ENCODE measurements at places on chromosomes 2 and 18.

GRCh38 chr18:415617-416612 lies 84.6 kb downstream of the COLEC12 start:
- peak; percentile 18 for DNase-seq

DNA sequence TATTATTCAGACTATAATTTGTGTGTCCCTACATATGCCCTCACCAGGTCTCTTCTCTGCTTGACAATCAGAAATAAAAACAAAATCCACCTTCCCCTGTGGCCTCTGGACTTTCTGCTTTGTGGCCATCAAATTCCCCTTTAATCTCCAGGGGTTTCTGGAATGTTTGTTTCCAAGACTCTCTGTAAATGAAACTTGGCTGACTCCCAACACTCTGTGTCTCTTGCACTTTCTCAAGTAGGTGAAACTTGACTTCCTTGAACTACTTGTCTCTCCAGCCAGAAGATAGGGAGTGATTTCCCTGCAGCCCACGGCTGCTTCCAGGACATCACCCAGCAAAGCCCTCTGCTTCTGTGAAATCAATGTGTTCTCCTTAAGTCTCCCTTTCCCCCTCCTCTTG lies 54.1 kb upstream of the AQP4 start:
- DNase-seq, result no peak

DNA sequence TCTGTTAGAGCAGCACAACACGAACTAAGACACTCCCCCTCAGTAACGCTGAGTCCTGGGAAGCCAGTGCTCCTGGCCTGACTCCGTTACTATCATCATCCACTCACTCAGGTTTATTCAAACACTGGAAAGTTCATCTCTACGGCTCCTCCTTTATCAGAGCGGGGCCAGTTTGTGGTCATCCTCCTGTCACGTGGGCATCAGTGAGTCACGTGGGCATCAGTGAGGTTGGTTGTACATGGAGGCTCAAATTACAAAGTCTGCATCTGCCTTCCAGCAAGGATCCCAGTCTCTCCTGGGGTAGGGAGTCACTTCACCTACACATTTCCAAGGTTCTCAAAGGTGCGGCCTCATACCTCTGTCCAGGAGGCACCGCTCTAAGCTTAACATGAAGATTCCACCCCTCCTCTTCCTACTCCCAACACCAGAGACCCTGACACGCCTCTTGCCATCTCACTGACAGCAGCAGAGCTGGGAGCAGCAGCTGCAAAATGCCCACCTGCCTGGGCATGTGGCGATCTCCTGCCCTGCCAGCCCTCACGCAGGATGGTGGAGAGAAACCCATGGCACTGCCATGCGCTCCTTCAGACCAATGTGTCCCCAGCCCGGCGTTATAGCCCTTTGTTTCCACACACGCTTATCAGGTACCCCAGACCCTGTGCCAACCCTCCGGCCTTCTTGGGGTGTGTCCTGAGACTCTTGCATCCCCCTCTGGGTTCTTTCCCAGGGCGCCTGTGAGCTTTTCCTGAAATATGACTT lies 99.2 kb upstream of the PTPRM start:
- DNase-seq, result peak; percentile 21

DNA sequence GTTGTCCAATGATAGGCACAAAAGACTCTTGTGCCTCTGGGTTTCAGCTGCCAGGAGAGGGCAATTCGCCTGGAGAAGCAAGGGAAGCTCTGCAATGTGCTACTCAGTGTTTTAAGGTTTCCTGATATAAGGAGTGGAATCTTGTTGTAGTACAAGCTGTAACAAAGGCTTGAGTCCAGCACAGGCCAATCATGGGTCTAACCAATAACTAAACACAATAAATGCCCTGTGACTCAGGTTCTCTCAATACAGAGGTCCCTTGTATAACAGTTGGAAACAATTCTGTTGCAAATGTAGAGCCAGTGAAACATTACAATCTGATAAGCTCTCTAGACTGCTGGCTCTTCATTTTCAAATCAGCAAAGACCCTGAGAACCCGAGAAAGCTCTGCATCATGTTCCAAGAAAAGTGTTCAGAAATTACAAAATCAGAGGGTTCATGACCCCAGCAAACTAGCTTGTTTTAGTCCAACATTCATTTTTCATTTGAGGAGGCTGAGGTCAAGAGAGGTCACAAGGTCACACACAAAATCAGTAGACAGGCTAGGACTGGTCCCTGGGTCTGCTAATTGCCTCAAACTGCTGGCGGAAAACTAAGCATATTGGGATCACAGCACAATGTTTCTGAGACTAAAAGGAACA lies 59.0 kb upstream of the DNMT3A start:
- no peak for DNase-seq

DNA sequence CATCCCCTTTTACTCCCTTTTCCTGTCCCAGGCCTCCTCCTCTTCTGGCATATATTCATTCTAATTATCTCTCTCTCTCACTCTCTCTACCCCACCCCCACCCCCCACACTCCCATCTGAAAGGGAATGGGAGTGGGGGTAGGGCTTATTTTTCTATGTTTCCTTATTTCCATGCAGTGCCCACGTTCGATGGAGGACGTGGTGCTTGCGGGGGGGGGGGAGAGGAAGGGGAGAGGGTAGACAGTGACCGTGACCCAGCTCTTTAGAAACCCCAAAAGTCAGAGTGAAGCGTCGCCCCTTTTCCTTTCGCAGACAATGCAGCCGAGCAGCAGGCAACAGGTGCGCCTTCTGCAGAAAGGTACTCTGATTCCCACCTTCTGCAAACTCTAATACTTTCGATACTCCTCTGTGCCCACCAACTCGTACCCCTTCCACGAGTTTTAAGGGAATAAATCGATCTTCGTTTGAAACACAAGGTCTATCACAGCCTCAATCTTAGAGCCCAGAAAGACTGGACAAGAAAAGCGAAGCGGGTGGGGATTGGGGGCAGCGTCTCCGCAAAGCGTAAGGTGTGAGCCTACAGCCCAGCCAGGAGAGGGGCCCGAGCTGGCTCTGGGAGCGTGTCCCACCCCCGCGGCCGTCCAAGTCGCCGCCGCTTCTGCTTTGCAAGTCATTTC lies 891 bp upstream of the NR4A2 start:
- no peak for DNase-seq

DNA sequence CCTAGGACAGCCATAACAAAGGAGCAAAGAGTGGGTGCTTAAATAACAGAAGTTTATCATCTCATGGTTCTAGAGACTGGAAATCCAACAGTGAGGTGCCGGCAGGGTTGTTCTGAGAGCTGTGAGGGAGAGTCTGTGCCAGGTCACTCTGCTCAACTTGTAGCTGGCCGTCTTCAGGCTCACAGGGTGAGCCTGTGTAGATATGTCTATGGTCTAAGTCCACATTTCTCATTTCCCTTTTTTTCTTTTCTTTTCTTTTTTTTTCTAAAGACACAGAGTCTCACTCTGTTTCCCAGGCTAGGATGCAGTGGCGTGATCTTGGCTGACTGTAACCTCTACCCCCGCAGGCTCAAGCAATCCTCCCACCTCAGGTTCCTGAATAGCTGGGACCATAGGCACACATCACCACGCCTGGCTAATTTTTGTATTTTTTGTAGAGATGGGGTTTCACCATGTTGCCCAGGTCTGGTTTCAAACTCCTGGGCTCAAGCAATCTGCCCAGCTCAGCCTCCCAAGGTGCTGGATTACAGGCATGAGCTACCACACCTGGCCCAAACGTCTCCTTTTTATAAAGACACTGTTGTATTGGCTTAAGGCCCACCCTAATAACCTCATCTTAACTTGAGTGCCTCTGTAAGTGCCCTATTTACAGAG lies 142.2 kb downstream of the SP3 start:
- no peak for DNase-seq

DNA sequence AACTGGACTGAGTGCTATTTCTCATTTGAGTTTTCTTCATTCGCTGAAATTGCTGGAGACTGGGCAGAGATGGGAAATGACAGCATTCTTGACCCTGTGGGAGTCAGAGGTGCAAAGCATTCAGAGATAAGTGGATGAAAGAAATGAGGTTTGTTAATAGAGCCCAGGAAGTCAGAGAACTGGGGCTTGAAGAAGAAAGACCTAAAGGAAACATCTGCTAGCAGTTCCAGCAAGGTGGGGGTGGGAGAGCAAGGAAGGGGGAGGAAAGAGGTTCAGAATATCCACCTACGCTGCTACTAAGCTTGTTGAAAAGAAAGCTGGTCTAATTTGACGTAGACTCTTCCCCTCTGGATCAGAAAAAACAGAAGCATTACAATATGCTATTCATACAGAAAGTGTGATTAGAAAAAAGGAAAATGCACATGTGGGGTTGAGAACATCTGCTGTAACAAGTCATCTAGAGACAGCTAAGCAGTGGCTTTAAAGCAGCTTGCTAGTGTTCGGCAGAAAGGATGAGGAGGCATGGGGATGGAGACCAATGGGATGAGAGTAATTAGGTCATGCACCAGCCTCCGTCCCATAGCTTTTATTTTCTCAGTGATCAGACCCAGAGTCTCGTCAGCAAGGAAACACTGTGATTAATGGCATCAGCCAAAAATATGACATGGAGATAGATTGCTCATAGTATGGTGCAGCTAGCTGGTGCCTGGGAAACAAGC lies 29.7 kb downstream of the NAB1 start:
- DNase-seq, result no peak

- DNase-seq, result no peak
Measured at GRCh38 chr2:56185101-56185581, 1.4 kb downstream of the CCDC85A start.

- DNase-seq, result no peak
Measured at GRCh38 chr2:51534166-51534565, 502.2 kb upstream of the NRXN1 start.

- no peak for DNase-seq
Measured at GRCh38 chr18:34901299-34901698, 139.9 kb upstream of the MAPRE2 start.

DNA sequence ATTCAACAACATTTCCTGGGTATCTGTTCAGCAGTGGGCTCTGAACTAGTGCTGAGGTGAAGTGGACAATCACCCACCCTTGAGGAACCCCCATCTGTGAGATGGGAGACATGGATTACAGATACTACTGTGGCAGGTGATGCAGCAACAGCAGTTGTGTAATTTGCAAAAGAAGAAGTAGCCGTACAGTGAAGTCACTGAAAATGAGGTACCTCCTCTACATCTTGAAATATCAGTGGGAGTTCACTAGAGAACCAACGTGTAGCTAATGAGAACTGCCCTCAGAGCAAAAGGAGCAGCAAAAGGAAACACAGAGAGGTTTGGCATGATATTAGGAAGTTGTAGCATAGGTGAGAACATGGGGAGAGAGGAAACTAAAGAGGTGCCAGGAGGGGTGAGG lies 41.3 kb downstream of the VSNL1 start:
- no peak for DNase-seq

DNA sequence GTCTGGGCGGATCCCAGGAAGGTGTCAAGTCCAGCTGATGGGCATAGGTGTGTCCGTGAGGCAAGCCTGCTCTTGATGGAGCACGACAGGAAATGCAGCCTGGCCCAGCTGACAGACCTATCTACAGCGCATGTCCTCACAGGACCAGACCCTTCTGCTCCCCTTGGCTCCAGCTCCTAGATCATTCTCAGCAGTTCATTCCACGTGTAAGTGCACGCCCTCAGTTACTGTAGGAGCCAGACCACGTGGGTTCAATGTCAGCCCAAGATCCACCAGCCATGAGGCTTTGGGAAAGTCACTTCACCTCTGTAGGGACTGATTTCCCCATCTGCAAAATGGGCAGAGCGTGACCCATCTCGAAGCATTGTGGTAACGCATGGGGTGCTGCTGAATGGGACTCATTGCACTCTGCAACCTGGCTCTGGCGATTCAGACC lies 47.8 kb downstream of the TMEM17 start:
- DNase-seq, result peak; percentile 28

DNA sequence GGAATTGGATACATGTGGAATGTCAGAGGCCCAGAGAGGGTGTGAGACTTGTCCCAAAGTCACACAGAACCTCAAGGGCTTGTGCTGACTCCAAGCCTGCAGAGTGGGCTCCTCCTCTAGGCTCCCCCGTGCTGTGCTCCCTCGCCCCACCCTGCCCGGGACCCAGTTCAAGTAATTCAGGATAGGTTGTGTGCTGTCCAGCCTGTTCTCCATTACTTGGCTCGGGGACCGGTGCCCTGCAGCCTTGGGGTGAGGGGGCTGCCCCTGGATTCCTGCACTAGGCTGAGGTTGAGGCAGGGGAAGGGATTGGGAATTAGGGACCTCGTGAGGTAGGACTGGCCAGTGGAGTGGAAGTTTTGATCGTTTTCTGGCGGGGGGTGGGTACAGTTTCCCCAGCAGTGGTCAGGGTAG lies 2.8 kb downstream of the CTDSP1 start:
- no peak for DNase-seq

DNA sequence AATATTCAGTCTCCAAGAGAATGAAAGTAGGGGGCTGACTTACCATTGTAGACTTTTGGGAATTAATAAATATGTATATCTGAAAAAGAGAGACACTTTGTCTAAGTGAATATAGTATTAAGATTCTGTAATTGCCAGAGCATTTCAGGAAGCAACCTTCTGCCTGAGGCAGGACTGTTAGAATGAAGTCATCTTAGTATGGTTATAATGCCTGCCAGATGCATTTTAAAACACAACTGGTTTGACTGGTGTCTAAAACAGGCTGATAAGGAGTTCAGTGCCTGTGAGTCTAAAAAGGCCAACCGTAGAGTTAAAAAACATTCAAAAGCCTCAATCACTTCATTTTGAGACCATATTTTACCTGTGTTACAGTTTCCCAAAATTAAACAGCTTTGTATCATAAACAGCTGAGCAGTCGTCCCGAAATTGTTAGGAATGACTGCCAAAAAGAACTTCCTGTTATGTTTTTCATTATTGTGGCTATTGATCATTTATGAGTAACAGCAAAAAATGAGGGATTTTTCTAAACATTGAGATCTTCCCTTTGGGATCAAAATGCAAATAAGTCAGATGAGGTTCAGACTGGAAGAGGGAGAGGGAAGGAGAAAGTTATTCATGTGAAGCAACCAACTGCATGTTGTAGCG lies 443.9 kb downstream of the PID1 start:
- DNase-seq, result no peak

DNA sequence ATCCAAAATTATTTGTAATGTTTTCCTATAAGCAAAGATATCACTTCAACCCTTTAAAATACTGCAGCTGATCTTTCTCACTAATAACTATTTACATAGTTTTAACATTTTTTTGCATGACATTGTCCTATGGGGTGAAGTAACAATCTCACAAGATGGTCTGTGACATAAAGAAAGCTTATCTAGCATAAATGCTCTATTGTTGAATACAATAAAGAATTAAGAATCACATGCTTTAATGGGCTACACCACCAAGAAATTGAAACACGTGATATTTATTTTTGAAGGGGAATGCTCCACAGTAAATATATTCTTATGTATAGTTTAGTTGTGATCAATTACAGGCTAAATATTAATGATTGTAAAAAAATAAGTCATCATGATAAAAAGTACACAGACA lies 441.1 kb downstream of the PTH2R start:
- no peak for DNase-seq

- no peak for DNase-seq
Measured at GRCh38 chr2:66689456-66690051, 254.6 kb downstream of the MEIS1 start.

DNA sequence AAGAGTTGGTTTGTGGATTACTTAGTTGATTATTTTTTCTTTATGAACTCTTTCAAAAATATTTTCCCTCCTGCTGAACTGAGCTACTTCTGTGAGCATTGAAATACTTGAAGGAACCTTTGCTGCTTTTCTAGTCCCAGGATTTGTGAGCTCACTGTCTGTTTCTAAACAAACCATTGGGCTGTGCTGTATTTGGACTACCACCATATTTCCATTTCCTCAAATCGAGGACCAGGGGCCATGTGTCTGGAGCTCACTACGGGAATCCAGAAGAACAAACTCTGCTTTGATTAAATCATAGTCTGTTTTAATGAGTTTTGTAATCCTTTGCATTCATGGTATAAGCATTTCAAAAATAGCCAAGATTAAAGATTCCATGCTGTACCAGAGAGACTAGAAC lies 1.3 kb downstream of the MRPL33 start:
- no peak for DNase-seq

- DNase-seq, result no peak
Measured at GRCh38 chr2:65969161-65969560, 465.8 kb upstream of the MEIS1 start.
